ENCODE measurements at places on chromosomes 7 and 10. TPM values are rescaled to one million over a fixed set of nuclear protein-coding genes. Genes with fewer than 3 reads are reported as not detected.
A peak's percentile ranks its signal among the peaks of the same experiment; 100 is the strongest.

DNA sequence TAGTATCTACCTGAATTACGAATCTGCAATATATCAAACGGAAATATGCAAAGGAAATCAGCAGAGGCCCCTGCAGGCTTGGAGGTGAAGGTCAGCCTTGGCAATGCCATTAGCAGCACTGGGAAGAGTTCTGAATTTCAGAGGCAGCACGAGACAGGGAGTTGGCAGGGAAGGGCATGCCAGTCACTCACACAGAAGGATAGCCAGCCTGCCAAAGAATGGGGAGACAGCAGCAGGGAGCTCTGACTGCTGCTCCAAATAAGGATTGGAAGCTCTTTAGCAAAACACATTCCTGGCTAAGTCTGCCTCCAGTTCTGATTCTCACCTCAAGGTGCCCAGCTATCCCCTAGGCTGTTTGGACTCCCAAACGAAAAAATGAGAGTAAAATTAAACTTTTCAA, 188.0 kb downstream of the PDE1C start:
- peak; percentile 68 for DNase-seq

DNA sequence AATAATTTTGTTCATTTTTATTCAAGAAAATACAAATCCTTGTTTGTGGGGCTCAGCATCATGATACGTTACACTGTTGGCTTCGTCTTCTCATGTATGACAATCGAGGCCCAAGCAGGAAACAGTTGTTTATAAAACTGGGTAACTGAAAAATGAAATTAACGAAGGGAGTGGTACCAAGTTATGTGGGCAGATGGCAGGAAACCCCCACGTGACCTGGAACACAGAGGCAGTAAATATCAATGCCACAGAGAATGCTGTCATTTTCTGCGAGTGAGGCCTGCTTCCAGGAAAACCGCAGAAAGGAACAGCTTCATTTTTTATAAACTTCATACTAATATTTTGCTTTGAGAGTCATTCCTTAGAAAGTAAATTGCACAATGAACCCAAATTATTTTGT, 201.0 kb upstream of the ADARB2 start:
- DNase-seq: no peak

DNA sequence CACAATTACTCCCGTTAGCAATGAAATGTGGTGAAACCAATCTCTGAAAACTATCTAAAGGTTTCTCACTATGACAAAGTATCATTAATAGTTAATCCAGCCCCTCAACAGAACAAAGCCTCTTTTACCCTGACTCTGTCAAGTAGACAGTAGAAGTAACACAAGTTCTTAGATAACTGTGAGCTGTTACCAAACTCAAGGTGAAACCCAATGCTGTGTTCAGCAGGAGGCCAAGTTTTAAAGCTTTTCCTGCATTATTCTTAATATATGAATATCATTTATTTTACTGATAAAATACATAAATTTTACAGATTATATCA, 109.1 kb downstream of the SRPK2 start:
- no peak for DNase-seq

- no peak for DNase-seq
Observed at GRCh38 chr7:134356421-134356936, 39.7 kb upstream of the SLC35B4 start.

GRCh38 chr10:43411536-43411935, 2.5 kb upstream of the HNRNPF start:
- no peak for DNase-seq

DNA sequence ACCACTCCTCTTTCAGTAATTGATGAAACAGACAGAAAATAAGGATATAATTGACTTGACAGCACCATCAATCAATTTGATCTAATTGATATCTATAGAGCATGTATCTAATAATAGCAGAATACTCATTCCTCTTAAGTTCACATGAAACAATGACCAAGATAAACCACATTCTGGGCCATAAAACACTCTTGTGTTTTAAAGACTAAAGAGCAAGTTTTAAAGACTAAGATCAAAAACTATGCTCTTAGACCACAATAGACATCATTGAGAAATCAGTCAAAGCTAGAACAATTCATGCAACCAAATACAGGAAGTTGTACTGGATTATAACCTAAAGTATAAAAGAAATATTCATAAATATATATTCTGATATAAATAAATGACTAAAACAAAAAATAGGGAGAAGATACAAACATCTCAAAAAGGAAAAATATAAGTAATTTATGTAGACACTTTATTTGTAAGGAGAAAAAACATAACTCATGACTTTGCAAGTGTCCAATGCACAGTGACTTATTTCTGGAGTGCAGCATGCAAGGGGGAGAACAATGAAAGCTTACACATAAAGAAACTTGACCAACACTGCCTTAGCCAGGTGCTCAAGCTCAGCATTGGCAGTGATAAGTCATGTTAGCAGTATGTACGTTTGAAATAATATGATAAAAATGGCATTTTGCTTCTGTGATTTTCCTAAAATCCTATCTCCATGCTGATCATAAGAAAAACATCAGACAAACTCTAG, 312.7 kb upstream of the IGFBP3 start:
- no peak for DNase-seq

- DNase-seq: no peak
Observed at GRCh38 chr10:113753020-113753692, 1.7 kb downstream of the PLEKHS1 start.

The AKR1C4 gene
- total RNA-seq: not detected

GRCh38 chr10:70255329-70256299, 22.4 kb upstream of the PPA1 start:
- DNase-seq: peak; percentile 66

The ACTL6B gene
- not detected for total RNA-seq

GRCh38 chr7:73779517-73779916, 9.4 kb upstream of the CLDN3 start:
- DNase-seq: no peak

DNA sequence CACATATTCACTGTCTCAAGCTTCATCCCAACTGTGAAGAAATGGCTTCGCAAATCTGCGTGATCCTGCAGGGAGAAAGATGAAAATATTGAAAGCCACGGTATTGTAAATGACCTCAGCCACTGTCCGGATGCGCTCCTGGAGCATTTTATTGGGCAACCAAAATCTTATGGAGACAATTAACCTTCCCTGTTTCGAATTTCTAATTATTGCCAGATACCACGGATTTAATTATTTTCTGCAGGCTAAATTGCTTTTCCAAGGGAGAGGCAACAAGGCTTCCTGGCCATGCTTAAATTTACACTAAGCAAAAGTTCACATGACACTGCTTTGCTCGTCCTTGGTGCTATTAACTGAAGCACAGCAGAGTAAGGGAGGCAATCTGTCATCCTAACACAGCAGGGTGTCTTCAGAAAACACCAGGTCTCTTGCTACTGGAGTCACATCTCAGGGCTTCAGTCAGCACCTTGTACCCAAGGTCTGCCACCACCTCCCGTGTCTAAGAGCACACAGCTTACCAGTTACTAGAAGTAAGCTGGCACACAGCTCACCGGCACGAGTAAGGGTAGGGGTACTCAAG, 162.2 kb downstream of the SFMBT2 start:
- DNase-seq: no peak

- no peak for DNase-seq
Observed at GRCh38 chr7:127812540-127812939, 160.5 kb downstream of the SND1 start.

GRCh38 chr10:68105820-68106219, 3.5 kb upstream of the MYPN start:
- no peak for DNase-seq
